Activated T-helper 1 cell treated with anti-CD3 and anti-CD28 coated beads, Interleukin-2, amount 50 U/mL, for 16 hours (primary cell): ENCODE measurements at places on chromosomes 13 and 19.

DNA sequence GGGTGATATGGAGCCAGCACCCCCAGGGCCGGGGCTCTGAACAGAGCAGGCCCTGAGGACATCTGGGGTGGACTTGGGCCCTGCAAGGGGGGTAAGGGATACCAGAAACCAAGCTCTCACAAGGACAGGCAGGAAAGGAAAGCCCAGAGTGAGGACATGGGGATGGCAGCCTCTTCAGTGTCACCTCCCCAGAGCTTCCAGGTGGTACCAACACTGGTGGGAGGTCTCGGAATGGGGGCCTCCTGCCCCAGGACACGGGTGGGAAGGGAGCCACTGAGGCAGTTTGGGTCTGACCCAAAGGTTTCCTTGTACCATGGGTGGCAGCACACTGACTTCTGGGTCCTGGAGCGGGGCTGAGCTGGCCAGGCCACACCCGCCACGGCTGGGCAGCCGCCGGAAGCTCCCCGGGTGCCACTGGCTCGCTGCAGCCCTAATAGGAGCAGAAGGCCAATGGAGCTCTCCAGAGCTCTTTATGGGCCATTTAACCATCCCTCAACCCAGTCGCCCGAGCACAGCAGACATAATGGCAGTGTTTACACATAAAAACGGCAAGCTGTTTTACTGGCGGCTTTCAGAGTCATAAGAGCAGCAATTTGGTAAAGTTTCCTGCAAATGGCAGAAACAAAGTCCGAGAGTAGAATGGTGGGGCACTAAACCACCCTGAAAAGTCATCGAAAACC lies 59.3 kb downstream of the PEPD start:
- DNase-seq, result no peak

- no peak for DNase-seq
These were observed 329.6 kb downstream of the COG6 start for GRCh38 chr13:39985071-39985470.

- DNase-seq, result no peak
These were observed 86.4 kb upstream of the SOX21 start for GRCh38 chr13:94798738-94799137.

- no peak for DNase-seq
These were observed 15.2 kb upstream of the EHD2 start for GRCh38 chr19:47697863-47698609.

DNA sequence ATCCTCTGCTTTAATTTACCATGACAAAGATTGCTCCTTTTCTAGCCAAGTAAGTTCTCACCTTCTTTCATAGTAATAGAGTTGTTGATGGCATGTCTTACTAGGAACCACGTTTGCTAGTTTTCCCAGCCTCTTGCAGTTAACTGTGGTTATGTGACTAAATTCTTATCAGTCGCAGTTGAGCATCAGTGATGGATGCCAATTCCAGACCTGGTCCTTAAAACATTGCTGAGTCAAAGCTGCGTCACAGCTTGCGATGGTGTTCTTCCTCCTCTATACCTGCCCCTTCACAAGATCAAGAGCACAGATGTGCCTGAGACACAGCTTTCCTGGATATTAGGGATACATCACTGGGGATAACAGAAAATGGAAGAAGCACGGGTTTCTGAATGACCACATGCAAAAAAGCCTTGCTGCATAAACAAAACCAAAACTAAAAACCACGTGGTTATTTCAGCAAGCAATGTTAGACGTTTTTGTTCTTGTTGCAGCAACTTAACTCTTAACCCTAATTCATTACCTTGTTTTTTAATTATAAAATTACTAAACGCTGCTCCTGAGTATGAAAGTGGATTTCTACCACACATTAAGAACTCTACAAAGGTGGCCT lies 97.6 kb upstream of the DACH1 start:
- DNase-seq, result no peak

- DNase-seq, result no peak
These were observed 136.2 kb upstream of the ZNF536 start for GRCh38 chr19:30235946-30236345.

GRCh38 chr13:71801781-71802180 lies 65.2 kb downstream of the DACH1 start:
- no peak for DNase-seq

- no peak for DNase-seq
These were observed 578.1 kb upstream of the MIR17HG start for GRCh38 chr13:90769387-90769786.

DNA sequence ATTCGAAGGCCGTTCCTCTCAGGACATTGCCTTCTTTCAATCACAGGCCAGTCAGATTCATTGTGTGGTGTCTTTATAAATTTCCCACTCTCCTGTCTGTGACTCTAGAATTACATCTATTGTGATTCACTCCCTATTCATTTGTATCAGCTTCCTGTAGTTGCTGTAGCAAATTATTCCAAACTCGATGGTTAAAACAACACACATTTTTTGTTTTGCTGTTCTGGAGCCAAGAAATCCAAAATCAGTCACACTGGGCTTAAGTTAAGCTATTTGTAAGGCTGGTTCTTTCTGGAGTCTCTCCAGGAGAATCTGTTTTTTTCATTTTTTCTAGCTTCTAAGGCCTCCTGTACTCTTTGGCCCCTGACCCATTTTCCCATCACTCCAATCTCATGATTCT lies 1487.0 kb upstream of the SLC10A2 start:
- DNase-seq, result no peak

DNA sequence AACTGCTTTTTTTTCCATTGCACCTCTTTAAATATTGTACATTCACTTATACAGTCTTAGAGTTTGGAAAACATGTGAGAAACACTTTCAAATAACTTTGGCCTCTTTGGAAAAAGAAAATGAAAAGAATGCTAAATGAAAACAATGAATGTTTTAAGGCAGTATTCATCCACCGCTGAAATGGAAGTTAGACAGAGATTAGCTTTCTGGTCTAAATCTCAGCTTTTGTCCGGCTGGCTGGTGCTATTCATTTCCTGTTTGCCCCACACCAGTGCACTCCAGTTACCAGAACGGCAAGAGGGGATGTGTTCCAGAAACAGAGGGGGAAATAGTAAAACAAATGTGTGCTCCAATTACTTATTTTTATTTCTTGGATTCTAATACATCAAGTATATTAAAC lies 1201.3 kb downstream of the EFNB2 start:
- DNase-seq, result no peak

- no peak for DNase-seq
These were observed 524.1 kb downstream of the GPC6 start for GRCh38 chr13:93750676-93751075.

GRCh38 chr13:84303035-84303434 lies 420.8 kb upstream of the SLITRK1 start:
- DNase-seq, result no peak

DNA sequence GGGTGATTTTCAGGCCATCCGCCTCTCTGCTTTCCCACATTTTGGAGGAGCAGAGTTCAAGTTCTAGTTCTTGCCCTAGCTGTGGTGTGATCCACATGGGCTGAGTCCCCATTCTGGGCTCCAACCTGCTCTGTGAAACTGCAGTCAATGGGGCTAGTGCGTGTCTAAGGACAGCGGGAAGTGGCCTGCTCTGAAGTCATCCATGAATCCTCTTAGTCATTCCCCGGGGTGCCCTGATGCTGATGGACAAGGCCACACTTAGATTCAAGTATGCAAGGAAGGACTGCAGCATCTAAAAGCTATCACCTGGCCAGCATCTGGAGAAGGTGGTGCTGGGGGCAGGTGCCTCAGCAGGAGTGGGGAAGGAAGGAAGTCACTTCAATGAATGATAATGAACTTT lies 94.6 kb downstream of the TSHZ3 start:
- DNase-seq, result no peak

GRCh38 chr19:11192957-11193939 lies 4.1 kb downstream of the KANK2 start:
- no peak for DNase-seq

DNA sequence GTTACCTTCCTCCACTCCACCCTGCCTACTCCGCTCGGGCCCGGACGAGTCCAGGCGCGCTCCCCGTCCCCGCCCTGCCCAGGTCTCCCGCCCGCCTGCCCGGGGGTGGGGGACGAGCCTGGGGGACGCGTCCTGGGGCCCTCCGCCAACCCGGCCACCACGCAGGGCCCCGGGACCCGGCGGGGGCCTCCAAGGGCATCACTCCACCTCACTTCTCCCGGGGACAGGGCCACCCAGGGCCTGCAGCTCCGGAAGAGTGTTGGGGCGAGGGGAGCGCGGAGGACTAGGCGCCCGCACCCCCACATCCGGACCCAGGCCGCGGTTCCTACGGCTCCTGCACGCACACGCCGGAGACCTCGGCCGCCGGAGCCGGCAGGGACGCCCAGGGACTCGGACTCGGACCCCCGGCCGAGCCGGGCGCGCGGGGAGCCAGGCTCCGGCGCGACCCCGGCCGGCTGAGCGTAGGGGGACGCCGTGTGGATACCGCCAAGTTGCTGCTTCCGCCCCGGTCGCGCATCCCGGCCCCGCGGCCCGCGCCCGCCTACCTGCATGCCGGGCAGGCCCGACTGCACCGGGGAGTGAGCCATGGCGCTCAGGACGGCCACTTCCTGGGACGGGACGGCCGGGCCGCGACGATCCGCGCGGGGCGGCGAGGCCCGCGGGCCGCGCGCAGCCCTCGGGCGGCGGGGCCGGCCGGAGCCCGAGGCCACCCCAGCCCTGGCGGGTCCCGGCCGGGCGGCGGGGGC lies 534 bp downstream of the STK24 start:
- no peak for DNase-seq

DNA sequence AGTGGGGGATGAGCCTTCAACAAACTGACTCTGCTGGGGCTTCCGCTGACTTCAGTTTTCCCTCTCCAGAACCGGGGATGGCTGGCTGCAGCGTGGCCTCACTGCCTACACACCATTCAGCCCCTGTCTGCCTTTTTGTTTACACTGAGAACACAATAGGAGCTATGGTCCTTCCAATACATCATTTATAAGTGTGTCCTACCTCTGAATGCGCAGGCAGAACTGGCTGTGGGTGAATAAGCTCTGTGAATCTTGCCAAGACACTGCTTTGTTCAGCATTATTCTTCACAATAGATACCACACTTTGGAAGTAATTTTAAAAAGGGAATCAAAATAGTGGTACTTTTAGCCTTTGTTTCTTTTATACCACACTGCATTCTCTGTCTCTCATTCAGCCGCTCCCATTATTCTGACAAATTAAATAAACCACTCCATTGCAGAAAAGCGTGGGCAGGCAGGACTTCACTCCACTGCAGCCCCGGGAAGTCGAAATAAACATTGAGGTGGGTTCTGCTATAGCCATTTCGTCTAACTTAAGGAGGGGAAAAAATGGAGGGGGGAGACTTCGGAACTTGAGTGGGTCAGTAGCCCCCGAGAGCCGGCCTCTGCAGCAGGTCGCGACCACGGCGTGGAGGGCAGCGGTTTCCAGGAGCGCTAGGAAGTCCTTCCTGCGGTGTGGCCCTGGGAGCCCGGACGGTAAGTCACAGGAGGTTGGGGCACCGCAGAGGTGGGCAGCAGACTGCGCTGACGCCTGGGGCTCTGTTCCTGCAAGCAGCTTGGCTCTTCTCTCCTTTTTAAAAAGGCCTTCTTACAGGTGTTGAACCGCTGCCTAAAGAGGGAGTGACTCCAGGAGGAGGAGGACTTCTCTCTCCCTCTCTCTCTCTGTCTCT lies 94.8 kb upstream of the SOX1 start:
- DNase-seq, result no peak

DNA sequence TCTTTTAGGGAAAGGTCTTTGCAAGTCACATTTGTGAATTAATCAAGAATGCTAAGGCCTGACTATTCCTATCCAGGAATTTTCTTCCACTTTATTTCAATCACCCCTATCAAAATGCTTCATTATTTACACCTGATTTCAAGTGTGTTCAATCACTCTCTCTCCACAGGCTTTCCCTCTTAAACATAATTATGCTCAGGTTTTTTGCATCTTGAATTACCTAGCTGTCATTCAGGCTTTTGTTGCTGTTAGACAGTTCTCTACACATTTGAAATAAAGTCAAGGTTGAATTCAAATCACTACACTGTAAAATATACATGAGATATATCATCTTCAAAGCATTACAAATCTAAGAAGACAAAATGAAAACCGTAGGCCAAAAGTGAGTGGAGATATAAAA lies 941.3 kb upstream of the SLITRK1 start:
- DNase-seq, result no peak
